ENCODE measurements at places on chromosomes 4 and X. TPM values are rescaled to one million over a fixed set of nuclear protein-coding genes. Genes with fewer than 3 reads are reported as not detected.

Gene TCEAL7
- total RNA-seq, result 15.1 TPM

Gene GRID2
- 1.4 TPM for total RNA-seq

Gene EMCN
- total RNA-seq, result 58.5 TPM

Gene HPGD
- total RNA-seq, result 2.9 TPM

Gene SRPX2
- total RNA-seq, result 36.7 TPM

DNA sequence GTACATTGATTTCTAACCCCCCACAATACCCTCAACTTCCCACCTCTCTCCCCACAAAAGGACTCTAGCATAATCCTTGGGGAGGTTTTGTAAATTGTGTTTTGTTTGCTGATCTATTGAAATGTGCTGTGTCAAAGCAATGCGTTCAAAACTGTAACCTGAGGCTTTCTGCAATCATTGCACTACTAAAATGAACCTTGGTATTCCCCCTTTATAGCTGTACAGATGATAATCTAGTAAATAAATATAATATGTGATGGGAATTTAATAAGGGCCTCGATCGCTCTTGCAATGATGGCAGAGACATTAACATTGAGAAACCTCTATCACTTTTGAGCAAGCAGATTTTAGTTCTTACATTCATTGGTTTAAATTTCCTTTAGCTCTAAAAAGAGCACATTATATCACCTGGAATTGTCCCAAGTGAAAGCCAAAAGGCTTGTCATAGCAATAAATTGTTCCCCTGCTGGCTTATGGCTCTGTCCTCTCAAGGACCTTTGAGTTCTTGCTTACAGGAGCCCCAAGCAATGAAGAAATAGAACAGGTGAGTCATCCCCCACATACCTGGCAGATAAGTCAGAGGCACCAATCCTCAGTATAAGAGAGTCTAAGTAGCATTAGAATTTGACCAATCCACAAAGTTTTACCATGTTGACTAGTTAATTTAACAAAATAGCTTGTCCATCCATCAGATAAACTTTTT lies 18.4 kb upstream of the ACE2 start:
- no peak for DNase-seq

- no peak for DNase-seq
These were observed 3.6 kb upstream of the RENBP start for GRCh38 chrX:153948002-153948466.

GRCh38 chrX:101370888-101371504 lies 15.0 kb downstream of the BTK start:
- no peak for DNase-seq

DNA sequence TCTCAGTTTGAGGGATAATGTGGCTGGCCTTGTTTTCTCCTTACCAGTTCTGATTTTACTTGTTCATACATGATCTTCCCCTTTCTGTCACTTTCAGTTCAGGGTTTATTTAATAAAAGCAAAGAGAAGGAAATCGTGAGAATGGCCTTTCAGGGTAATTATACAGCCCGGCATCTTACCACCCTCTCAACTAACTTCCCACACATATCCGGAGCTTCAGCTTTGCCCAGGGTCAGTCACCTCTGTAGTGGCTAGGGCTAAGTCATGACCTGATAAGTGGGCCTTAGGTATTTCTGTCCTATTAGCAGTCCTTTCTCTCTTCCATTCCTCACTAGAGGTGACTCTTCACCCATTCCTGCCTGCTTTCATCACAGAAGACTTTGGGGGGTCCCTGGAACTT lies 15.8 kb downstream of the TRPC5 start:
- DNase-seq, result no peak

DNA sequence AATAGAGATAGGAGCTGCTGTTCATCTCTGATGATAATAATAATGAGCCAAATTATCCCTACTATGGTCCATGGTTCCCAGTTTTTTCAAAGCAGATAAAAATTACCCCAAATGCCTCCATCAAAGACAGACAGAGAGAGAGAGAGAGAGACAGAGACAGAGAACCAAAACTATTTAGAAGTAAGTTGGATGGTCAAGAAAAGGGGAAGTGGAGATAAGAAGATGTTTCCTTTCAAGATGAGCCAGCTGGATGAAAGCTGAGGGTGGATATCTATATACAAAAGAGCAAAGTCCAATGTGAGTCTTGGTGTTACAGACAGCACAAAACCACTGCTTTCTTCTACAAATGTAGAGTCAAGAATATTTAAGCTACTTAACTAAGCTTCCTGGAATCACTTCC lies 173.9 kb downstream of the GRIA3 start:
- DNase-seq, result no peak

DNA sequence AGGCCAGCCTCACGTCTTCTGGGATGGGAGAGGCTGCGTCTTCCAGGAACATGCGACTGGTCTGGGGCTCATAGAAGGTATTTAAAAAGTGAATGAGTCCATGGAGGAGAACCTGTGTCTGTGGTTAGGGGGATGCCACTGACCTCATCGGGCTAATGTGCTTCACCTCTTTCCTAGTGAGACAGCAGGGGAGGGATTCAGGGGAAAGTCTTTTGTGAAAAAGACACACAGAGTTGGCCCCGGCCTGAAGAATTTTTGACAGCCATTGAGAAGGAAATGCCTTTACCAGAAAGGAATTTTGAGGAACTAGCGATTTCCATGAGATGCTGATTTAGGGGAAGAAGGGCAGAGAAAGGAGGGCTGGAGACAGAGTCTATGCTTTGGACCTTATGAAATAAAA lies 11.0 kb upstream of the C4orf50 start:
- no peak for DNase-seq

DNA sequence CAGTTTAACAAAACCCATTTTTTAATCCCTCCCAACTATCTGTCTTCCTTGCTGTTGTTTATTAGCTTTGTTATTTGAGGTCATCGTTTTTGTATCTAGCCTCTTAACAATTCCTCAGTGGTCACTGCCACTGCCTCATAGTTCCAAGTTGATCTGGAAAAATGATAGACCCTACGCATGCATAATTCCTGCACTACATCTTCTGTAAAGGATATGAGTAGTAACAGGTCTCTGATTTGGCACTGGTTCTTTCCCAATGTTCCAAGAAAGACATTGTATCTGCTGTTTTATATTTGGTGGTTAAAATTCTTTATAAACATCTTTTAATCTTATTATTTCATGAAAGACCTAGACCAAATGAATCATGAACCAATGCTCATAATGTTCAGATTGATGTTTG lies 166.6 kb downstream of the ZNF330 start:
- no peak for DNase-seq

DNA sequence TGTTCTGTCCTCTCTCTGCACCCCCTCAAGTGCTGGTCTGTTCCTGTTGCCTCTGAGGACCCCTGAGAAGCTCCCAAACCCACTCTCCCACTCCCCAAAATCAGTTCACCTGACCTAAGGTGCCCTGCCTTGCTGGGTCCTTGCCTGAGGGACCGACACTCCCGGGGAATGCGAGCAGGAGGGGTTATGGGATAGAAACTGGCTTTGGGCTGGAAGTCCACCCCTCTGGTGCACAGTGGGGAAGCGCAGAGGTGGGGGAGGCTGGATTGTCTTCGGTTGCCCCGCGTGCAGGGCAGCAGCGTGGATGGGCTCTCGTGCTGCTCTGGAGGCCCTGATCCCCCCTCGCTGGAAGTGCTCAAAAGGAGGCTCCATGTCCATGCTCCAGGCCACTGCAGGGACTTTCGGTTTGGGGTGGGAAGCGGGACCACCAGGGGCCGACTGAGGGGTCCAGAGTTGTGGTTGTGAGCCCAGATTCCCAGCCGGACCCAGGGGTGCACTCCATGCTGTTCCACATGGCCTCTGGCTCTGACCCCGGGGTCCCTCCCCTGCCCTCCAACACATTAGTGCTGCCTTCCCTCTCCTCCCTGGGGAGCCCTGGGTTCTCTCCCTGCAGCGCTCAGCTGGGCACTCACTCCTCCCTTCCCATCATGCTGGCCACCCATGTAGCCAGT lies 7.6 kb downstream of the SORCS2 start:
- DNase-seq, result peak; percentile 51

DNA sequence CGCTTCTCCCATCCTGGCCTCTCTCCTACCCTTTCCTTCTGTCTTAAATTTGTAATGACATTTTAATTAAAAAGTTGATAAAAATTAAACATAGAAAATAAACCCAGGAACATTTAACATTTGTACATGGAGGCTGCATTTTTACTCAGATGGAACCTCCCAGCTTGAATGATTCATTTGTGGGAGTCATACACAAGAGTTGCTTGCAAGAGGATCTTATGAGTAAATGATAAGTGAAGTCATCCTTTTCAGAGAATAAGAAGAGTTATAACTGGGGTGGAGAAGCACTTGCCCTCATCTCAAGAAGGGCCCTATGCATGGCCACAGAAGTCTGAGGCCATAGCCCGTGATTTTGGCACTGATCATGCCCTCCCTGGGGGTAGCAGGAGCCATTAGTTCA lies 482.9 kb upstream of the BOD1L1 start:
- DNase-seq, result no peak

DNA sequence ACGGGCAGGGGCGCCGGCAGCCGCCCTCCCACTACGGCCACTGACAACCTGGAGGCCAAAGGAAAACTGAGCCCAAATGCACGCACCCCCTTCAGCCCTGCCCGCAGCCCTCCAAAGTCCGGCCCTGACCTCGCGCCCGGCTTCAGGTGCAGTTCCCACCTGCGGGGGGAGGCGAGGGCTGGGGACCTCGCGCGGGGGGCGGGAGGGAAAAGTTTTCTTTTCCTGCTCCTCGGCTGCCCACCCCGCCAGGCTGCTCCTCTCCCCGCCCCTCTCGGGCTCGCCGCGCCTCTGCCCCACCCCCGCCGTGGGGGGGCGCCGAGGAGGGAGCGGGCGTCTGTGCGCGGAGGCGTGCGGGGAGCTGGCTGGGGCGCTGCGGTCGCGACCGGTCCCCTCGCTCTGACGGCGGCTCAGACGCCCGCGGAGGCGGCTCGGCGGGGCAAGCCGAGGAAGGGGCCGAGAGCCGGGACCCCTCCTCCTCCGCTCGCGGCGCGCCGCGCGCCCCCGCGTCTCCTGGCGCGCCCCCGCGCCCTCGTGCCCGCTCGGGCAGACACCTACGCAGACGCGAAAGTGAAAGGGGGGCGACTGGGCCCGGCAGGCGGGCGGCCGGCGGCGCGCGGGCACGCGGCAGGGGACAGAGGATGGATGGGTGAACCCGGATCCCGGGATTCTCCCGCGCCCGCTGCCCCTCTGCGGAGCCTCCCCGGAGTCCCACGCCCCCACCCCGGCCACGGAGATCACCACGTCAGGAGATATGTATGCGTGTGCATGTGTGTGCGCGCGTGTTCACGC lies 3.1 kb upstream of the NR3C2 start:
- DNase-seq, result peak; percentile 79

DNA sequence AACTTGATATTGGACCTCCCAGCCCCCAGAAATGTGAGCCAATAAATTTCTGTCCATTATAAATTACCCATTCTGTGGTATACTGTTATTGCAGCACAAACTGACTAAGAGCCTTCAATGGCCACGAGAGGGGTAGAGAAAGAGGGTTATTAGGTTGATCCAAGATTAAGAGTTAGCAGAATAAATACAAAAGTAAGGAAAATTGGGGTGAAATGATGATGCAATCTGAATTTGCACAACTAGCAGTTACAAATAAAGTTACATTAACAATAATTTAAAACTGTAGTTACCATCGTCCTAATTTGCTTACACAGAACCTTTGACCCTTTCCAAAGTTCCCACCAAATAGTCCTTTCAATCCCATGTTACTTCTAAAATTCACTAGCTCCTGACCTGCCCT lies 54.2 kb downstream of the F8 start:
- no peak for DNase-seq

GRCh38 chrX:151680805-151681204 lies 14.5 kb upstream of the PRRG3 start:
- no peak for DNase-seq

- DNase-seq, result no peak
These were observed 443.6 kb downstream of the IL15 start for GRCh38 chr4:142079959-142080358.

DNA sequence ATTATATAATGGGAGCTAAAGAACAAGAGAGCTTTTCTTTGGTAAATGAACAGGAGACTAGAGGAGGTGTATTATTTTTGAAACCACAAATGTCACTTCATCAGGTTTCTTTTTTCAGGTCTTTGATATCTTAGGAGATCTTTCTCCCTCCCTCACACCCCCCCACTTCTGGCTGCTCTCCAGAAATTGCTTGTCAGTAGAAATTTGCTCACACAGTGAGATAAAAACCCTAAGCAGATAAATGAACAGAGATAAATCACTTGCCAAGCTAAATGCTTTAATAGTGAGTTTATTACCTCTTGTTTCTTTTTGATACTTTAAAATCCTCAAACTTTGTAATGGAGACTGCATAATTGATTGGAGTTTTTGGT lies 421.2 kb upstream of the TENM3 start:
- no peak for DNase-seq

- DNase-seq, result no peak
These were observed 273.3 kb downstream of the SH2D1A start for GRCh38 chrX:124619710-124620109.

GRCh38 chr4:10461850-10462400 lies 4.7 kb upstream of the ZNF518B start:
- DNase-seq, result no peak

- no peak for DNase-seq
These were observed 130.1 kb downstream of the MGST2 start for GRCh38 chr4:139795527-139796314.

- no peak for DNase-seq
These were observed 65.2 kb upstream of the SLC7A11 start for GRCh38 chr4:138307319-138307718.

- DNase-seq, result no peak
These were observed 59.0 kb upstream of the FGFBP2 start for GRCh38 chr4:16021804-16022560.

- DNase-seq, result no peak
These were observed 122.7 kb upstream of the DIPK2B start for GRCh38 chrX:45323387-45323786.

GRCh38 chrX:19827088-19827487 lies 60.3 kb downstream of the SH3KBP1 start:
- no peak for DNase-seq

DNA sequence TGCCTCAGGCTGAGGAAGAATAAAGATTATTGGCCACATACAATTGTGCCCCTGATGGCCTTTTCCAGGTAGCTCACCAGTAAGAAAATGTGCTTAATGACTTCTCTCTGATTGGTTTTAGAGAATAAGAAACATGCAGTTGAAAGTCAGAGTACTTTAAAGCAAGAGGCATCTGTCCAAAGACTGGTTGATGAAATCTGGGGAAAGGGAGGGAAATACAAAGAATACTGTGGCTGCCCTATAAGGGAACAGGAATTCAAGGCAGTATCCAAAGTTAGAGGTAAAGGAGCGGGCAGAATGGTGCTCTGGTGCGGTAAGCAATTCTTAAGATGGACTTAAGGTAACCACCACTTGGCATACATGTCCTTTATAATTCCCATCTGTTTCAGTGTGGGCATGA lies 11.4 kb downstream of the PBDC1 start:
- no peak for DNase-seq

- no peak for DNase-seq
These were observed 593 bp downstream of the ELF4 start for GRCh38 chrX:130109429-130110378.

All from sciatic nerve (tissue), 2 donors.